Placental pericyte (primary cell): ENCODE measurements at places on chromosomes 6 and 20. TPM values are rescaled to one million over a fixed set of nuclear protein-coding genes. Genes with fewer than 3 reads are reported as not detected.

The PCSK2 gene
- total RNA-seq: not detected in 2 replicates

The FOXS1 gene
- total RNA-seq: 0.22 and 2.0 TPM in 2 replicates

The ELOVL4 gene
- 0.66 and 3.3 TPM in 2 replicates for total RNA-seq

The OPRM1 gene
- not detected in 2 replicates for total RNA-seq
